ENCODE measurements at places on chromosomes 6 and 20. TPM values are rescaled to one million over a fixed set of nuclear protein-coding genes. Genes with fewer than 3 reads are reported as not detected.

STX11 gene
- total RNA-seq: 7.6 TPM

SULF2 gene
- total RNA-seq: 34.3 TPM

DUSP15 gene
- total RNA-seq: 3.6 TPM

TCF19 gene
- total RNA-seq: 2.0 TPM

GRCh38 chr6:117423754-117424153, 2.0 kb downstream of the ROS1 start:
- no peak for DNase-seq

GRCh38 chr6:37514321-37514771, 14.7 kb upstream of the CCDC167 start:
- DNase-seq: no peak

DNA sequence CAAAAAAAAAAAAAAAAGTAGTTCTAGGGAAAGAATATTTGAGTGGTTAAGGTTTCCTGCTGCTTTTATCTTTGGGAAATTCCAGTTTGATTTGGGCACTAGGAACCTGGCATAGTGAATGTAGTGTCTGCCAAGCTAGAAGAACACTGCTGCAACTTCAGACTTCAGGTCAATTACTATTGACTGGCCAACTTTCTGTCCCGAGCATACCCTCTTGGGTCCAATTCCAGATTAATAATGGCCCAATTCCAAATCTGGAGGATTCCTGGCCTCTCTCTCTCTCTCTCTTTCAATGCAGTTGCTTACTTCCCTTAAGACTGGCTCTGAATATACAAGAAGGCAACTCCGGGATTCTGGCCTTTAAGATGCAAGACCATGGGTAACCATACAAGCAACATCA, 74.9 kb downstream of the ANKEF1 start:
- peak; percentile 13 for DNase-seq

GRCh38 chr6:101883505-101883904, 490.0 kb downstream of the GRIK2 start:
- DNase-seq: no peak

- no peak for DNase-seq
Observed at GRCh38 chr20:8515810-8516435, 383.9 kb downstream of the PLCB1 start.

DNA sequence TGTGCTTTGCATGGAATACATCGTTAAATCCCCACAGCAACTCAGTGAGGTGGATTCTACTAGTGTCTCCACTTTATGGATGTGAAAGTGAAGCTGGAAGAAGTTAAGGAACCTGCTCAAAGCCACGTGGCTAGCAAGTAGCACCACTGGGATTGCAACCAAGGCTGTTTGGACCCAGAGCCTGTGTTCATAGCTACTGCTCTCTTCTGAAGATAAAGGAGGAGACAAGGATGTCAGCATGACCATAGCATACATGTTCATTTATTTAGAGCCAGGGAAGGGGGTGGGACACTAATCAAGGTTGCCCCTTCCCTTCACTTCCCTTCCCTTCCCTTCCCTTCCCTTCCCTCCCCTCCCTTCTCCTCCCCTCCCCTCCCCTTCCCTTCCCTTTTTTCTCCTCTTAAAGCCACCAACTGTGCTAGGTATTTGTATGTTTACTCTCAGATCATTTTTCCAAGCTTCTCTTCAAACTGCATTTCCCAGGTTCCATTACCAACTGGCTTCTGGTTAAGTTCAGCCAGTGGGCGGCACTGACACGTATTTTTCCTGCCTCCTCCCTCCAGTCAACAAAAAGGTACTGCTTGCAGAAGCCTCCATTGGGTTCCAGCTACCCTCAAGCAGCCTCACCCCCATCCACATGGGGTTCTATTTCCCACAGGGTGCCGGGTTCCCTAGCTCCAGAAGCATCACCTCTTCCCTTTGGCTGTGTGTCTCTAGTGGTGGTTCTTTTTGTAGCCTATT, 134.9 kb downstream of the BCAS1 start:
- DNase-seq: no peak

GRCh38 chr20:3330046-3330741, 77.3 kb downstream of the DNAAF9 start:
- DNase-seq: no peak

DNA sequence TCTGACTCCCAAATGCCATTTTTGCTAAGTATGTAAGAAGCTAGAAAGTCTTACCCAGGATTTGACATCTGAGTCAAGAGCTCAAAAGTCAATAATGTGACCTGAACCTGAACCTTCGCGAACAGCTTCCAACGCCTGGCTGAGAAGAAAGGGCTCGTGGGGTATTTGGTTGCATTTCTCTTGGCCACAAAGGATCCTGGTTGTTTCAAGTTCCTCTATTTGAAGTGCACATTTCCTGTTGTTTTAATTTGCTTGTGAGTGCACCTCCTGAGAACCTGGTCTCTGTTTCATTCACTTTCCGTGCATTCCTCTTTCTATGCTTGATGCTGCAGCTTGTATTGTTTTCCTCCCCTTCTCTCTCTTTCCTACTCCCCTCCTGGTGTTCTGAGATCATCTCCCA, 212.5 kb downstream of the FOXA2 start:
- no peak for DNase-seq
